Thoracic aorta (tissue), 2 donors: ENCODE measurements at places on chromosomes 7 and 10.

DNA sequence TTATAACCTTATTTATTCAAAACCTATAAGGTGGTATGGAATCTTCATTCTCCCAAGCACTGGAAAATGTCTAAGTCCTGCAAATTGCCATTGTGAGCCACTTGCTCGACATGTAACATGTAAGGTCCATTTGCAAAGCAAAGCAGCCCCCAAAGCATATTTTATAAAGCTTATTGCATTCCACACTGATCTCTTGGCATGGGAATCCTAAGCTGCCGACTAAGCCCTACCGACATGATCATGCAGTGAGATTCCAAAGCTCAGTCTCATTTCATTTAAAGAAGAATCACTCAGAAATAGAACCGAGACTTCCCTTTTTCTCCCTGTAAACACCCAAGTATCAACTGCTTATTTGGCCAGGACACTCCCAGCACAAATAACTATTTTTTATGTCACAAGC lies 333.4 kb upstream of the MYO3A start:
- no peak for DNase-seq

- no peak for DNase-seq
Observed at GRCh38 chr7:94781236-94781635, 125.3 kb upstream of the SGCE start.

- DNase-seq, result no peak
Observed at GRCh38 chr7:105769901-105770628, 106.3 kb downstream of the ATXN7L1 start.

GRCh38 chr7:148391591-148391990 lies 199.0 kb upstream of the C7orf33 start:
- DNase-seq, result no peak

- no peak for DNase-seq
Observed at GRCh38 chr10:76721891-76722505, 915.6 kb downstream of the KCNMA1 start.

GRCh38 chr10:13949844-13950542 lies 363.2 kb downstream of the PRPF18 start:
- no peak for DNase-seq

DNA sequence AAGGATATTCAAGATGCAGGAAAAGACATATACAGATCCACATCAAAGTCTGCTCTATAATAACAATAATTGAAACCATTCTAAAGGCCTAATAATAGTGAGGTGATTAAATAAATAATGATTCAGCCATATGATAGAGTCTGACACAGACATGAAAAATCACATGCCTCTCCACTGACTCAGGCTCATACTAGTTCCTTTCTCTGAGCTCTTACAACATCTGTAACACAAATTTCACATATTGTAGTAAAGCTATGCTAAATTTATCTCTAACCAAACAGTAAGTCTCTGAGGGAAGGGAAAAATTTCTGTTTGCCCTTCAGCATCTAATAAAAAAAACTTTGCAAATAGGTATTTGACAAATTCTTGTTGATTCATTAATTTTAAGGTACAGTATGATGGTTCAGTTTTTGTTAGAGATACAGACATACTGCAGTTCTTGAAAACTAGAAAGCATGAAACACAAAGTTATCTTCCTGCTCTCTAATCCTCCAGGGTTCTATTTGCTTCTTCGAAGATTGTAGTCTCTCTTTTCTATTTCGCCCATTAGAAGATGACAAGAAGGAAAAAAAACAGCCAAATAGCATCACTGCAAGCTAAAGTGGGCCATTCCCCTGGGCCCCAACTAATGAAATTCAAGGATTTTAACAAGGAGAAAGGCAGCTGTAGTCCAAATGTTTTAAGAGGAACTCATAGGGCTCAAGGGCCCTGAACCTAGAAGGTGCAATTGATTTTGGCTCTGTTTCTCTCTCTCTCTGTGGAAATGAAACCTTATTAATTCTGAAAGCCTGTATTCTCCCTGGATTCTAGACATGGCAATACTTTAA lies 53.9 kb downstream of the CUBN start:
- no peak for DNase-seq

GRCh38 chr10:71846816-71847215 lies 4.2 kb downstream of the PSAP start:
- no peak for DNase-seq
